Activated gamma-delta T cell treated with Interleukin-2 at 50 U/mL for 16 hours (primary cell): ENCODE measurements at places on chromosomes 12 and 14.

GRCh38 chr12:39807043-39807442 is 187.4 kb upstream of the ABCD2 start:
- no peak for DNase-seq

GRCh38 chr12:19848421-19848820 is 409.1 kb downstream of the AEBP2 start:
- no peak for DNase-seq

DNA sequence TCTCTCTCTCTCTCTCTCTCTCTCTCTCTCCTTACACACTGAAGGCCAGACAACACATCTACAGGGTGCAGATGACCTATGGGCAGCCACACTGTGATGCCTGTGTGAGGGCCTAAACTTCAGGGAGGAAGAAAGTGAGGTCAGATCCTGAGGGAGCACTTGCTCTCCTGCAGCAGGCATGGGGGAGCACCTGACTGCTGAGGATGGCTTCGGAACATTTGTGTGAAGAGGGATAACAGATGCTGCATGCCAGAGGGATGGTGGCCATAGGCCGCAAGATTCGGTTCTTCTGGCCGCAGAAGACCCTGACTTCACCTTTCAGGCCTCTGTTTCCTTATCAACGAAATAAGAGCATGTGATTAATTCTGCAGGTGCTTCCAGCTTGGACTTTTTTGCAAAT is 11.7 kb upstream of the SERPINA11 start:
- no peak for DNase-seq

DNA sequence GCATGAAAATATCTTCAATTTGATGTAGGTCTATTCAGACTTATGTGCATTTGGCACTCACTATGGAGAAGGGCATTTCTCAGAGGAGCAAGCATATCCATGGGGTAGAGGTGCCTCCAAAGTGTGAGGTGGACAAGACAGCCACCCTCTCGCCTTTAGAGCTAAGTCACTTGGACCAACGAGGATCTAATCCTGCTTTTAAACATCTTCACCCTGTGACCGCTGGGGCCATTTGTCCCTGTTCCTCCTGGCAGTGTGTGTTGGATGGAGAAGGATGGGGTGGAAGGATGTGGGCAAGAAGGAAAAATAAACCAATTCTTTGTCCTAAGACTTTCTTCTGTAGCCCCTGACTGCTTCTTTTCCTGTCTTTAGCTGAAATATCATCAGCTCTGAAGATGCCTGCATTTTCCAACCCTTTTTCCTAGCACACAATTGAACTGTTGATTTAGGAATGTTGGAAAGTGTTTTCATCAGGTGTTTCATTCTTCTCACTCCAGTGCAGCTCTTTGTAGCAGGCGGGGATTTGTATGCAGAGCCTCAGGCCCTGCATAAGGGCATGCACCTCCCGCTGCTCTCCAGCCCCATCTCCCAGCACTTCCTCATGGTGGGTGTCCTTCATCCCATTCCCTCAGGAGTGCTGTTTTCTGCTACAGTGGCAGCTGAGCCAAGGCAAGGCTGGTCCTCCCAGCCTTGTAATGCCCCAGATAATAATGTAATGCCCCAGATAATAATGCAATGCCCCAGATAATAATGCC is 5.3 kb downstream of the FGF6 start:
- no peak for DNase-seq

- DNase-seq, result no peak
Observed at GRCh38 chr14:36524220-36524837, 4.3 kb upstream of the NKX2-1 start.
